ENCODE measurements at places on chromosomes 2 and 18.

DNA sequence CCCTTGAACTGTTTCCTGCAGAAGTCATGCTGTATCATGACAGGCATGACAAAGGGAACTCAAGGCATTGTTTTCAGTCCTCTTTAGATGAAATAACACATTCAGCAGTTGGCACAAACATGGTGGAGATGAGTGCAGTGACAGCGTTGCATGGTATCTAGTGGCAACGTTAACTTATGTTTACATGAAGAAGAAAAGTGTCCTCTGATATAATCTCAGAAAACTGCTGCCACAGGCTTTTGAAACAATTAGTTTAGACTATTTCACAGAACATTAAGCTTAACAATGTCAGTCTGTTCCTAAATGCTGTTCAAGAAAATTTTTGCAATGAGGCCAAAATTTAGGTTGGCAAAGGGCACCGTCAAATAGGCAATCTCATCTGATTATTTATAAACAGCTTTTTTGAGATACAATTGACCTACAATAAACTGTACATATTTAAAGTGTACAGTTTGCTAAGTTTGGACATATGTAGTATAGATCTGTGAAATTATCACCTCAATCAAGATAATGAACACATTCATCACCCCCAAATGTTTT is 64.7 kb downstream of the LYPD6B start:
- no peak for DNase-seq

DNA sequence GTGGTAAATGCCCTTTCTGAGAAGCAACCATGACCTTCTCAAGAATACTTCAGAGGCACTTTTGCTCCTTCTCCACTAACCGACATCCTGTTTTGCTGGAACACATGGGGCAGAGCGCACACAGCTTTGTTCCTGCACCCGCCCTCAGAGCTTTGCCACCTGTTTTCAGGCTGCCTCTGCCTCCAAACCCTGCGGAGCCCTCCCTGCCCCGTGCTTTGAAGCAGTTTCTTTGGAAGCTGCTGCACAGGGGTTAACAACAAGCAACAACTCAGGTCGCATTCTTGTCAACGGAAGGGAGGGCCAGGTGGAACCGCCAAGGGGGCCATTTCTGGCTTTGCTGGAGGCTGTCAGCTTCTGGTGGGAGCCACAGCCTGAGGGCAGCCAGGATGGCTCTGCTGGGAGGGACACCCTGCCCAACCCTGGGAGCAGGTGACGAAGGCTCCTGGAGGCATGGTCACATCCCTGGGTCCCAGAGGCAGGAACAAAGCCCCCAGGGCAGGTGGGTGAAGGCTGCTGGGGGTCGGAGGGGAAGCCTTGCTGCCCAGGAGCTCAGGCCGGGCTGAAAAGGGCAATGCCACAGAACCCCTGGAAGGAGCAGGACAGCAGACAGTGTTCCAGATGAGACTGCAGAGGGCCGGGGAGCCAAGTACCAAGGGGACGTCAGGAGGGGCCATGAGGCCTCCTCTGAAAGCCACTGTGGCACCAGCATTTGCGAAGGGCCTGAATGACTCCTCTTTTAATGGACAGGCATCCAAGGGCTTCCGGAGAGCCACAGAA is 46.8 kb downstream of the MRPS5 start:
- peak; percentile 25 for DNase-seq

DNA sequence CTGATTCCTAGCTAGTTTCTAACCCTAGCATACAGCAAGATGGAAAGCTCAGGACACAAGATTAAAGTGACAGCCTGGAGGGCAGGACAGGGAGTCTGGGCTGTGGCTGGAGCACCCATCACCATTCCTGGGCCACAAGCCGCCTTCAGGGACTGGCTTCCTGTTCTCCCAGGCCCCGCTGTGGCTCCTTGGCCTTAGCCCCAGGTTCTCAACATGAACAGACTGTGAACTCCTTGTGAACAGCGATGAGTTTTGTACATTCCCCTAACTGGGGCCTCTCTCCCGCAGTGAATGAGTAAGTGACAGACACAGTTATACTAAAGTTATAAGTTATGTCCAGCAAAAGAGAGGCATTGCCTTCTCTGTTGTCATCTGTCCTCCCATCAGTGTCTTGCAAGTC is 35.9 kb upstream of the SLC14A1 start:
- no peak for DNase-seq

GRCh38 chr18:28854964-28855363 is 678.0 kb upstream of the CDH2 start:
- no peak for DNase-seq

DNA sequence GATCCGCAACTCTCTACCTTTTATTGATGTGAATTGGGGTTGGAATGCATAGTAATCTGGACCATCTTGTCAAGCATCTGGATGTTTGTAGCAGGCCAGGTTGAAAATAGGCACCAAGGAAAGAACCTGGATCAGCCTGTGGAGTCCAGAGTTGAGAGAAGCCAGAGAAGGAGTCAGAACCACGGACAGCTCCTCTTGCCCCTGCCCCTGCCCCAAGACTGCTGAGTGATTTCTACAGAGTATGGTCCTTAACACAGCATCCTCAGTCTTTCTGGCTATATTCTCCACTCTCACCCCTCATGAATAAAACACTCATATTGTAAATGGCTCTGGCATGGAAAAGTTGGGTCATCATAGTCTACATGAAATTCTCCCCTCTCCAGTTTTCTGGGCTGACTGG is 154.6 kb downstream of the LOXHD1 start:
- no peak for DNase-seq
